ENCODE measurements at places on chromosomes 5 and 9. TPM values are rescaled to one million over a fixed set of nuclear protein-coding genes. Genes with fewer than 3 reads are reported as not detected.

GRCh38 chr5:64188776-64189175 lies 23.1 kb downstream of the RNF180 start:
- H3K4me1 ChIP-seq, result no peaks in the 10 kb centered on the region
- H3K4me3 ChIP-seq, result no peak overlapping the region
- no peak overlapping the region for H3K27ac ChIP-seq
- no peak for DNase-seq
- no peaks in the 10 kb centered on the region for H3K27me3 ChIP-seq
- H3K36me3 ChIP-seq, result no peaks in the 10 kb centered on the region

- no peak overlapping the region for H3K4me3 ChIP-seq
- peaks cover 20% of the 10 kb centered on the region for H3K4me1 ChIP-seq
- H3K27ac ChIP-seq, result no peak overlapping the region
These were observed 84.1 kb downstream of the AMBP start for GRCh38 chr9:113993838-113994540.

GRCh38 chr5:166595274-166595951 lies 1696.0 kb upstream of the WWC1 start:
- H3K4me3 ChIP-seq, result no peak overlapping the region
- no peaks in the 10 kb centered on the region for H3K36me3 ChIP-seq
- no peak overlapping the region for H3K27ac ChIP-seq
- H3K4me1 ChIP-seq, result no peaks in the 10 kb centered on the region
- no peaks in the 10 kb centered on the region for H3K27me3 ChIP-seq

DNA sequence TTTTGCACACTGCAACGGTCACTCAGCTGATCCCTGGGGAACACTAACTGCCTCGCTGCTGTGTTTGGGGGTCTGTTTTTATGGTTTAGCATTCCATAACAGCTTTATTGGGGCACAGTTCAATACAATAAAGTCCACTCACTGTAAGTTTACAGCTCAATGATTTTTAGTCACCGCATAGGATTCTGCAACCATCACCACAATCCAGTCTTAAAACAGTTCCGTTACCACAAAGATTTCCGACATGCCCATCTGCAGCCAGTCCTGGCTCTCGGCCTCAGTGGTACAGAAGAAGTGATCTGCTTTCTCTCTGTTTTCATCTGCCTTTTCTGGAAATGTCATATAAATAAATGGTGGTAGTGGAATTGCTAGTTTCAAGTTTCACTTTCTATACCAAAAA lies 23.6 kb downstream of the OR2V2 start:
- H3K4me3 ChIP-seq, result peak overlapping the region; percentile 5
- no peak for DNase-seq
- H3K27me3 ChIP-seq, result peaks cover 64% of the 10 kb centered on the region
- H3K27ac ChIP-seq, result peak overlapping the region; percentile 20
- H3K36me3 ChIP-seq, result peaks cover 11% of the 10 kb centered on the region
- H3K4me1 ChIP-seq, result peaks cover 75% of the 10 kb centered on the region

DNA sequence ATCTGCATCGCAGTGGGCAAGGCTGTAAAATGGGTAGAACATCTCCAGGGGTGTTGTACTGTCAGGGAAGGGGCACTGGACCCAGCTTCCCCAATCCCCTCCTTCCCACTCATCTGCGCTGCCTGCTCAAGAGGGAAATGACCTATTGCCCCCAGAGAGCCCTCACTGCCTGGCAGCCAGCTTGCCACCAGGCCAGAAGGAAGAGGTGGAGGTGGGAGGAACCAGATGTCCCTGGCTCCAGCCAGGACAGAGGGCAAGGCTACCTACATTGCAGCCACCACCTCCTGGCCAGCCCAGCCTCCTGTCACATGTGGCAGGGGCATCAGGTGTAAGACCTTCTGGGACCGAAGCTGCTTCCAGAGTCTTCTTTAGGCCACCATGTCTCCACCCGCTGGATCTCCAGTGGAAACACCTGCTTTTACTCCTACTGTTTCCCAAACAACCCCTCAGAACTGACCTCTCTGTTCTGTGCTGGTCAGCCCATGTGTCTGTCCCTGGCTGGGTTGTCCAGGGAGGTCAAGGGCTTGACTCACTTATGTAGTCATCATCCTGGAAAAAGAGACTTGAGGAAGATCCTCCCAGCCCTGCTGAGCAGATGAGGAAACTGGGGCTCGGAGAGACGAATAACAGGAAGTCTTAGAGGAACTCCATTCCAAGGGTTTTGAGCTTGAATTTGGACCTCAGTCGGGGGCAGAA lies 42.3 kb downstream of the JADE2 start:
- H3K36me3 ChIP-seq, result peaks cover 17% of the 10 kb centered on the region
- H3K27ac ChIP-seq, result peak overlapping the region; percentile 74
- no peaks in the 10 kb centered on the region for H3K27me3 ChIP-seq
- no peak overlapping the region for H3K4me3 ChIP-seq
- no peak for DNase-seq

DNA sequence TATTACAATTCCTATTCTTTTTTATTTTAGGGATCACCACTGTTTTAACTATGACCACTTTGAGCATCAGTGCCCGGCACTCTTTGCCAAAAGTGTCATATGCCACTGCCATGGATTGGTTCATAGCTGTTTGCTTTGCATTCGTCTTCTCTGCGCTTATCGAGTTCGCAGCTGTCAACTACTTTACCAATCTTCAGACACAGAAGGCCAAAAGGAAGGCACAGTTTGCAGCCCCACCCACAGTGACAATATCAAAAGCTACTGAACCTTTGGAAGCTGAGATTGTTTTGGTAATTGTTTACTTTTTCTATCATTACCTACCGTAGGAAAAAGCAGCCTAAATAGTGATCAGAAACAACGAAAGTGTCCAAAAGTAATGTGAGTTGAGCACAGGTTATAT lies 6.4 kb downstream of the GABRA6 start:
- H3K4me3 ChIP-seq, result no peak overlapping the region
- no peak overlapping the region for H3K27ac ChIP-seq
- H3K36me3 ChIP-seq, result no peaks in the 10 kb centered on the region
- no peaks in the 10 kb centered on the region for H3K27me3 ChIP-seq
- no peaks in the 10 kb centered on the region for H3K4me1 ChIP-seq

DNA sequence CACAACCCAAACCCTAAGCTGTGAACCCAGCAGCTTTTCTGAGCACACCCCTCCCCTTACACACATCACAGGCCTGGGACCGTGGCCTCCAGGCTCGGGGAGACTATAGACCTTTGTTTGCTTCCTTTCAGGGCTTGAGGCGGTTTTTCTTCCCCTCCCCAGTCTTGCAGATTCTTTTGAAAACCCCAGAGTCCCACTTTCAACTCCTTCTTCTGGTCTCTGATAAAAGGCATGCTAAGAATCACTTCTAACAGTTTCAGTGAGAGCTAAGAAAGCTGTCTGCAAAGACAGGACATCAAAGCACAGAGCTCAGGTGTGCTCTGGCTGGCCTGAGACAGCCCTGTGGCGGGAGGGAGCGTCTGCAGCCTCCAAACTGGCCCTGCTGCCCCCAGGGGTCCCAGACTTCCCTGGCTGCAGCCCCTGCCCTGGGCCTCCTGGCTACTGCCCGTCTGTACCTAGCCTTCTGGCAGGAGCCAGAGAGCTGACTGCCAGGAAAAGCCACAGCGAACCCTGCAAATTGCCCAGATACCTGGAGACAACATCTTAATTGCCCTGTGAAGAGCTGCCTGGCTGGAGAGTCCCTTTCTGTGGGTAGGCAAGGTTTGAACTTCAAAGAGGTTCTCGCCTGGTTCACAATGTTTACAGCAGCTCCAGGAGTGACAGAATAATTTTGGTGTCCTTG lies 138.9 kb downstream of the GADD45G start:
- H3K4me3 ChIP-seq, result peak overlapping the region; percentile 19
- H3K4me1 ChIP-seq, result peaks cover 64% of the 10 kb centered on the region
- no peaks in the 10 kb centered on the region for H3K27me3 ChIP-seq
- peak overlapping the region; percentile 84 for H3K27ac ChIP-seq

- no peak overlapping the region for H3K4me3 ChIP-seq
- H3K27ac ChIP-seq, result no peak overlapping the region
- H3K4me1 ChIP-seq, result peaks cover 2% of the 10 kb centered on the region
- no peak for DNase-seq
- H3K27me3 ChIP-seq, result no peaks in the 10 kb centered on the region
- no peaks in the 10 kb centered on the region for H3K36me3 ChIP-seq
These were observed 60.0 kb upstream of the CDH6 start for GRCh38 chr5:31133488-31133887.

DNA sequence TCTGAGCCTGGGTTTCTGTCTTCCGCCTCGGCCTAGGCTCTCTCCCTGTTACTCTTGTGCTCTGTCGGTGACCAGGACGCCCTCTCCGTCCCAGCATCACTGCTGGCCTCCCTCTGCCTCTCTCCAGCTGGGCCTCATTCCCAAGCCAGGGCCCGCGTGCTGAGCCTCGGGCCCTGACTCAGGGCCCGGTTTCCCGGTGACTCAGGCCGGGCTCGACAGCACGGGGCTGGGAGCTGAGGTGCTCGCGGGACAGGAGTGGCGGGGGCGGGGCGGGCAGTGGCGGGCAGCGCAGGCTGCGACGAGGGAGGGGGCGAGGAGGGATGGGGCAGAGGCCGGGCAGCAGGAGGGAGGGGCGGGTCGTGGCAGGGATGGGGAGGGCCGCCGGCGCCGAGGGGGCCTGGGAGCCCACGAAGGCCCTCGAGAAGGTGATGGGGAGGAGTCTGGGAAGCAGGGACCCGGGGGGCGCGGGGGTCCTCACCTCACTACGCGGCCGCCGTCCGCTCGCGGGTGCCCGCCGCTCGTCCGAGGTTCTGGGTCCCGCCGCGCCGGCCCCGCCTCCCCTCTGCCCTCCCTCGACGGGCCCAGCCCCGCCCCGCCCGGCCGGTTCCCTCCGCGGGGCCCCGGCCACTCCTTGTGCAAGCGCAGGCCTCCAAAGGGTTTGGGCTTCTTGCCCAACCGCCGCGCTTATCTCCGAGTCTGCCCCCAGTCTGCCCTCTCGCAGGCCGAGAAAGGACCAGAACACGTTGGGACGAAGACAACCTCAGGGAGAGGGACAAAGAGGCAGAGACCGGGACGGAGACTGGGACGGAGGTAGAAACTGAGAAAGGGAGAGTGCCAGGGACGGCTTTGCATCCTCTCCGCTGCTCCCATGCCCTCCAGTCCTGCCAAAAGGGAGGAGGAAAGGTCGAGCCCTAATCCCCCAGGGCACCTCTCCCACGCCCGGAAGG lies at the start of gene ARAP3:
TSS of gene ARAP3 (minus strand) at position 536 of the 947 bp plus-strand sequence. CDS start 1,744 bp downstream, outside the sequence.
- H3K4me1 ChIP-seq, result peaks cover 27% of the 10 kb centered on the region
- peak within 1 kb of the TSS; percentile 67 for H3K27ac ChIP-seq
- H3K36me3 ChIP-seq, result no peaks in the 10 kb centered on the region

DNA sequence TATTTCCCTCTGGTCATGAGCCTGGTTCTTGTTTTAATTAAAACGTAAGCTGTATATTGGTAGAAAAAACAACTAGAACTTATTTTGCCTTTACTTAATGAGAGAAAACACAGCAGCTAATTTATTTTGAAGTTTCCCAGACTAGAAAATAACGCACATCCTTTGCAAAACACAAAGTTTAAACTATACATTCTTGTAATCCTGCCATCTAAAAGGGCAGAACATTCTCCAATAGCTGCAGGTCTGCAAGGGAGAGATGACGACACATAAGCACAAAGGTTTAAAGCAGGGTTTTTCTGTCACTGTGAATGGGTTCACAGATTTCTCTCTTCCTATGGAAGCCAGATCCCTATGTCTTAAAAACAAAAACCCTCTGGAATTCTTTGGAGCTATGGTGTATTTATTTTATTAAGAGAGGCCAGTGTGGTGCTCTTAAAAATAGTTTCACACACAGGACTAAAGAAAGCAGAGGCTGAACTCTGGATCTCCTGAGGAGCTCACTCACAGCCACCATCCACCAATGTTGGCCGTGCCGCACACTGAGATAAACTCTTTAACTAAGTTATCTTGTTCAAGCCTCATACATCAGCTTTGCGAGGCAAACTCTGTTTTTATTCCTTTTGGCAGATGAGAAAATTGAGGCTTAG lies 82.4 kb downstream of the SNCAIP start:
- no peak overlapping the region for H3K27ac ChIP-seq
- no peak for DNase-seq
- H3K4me1 ChIP-seq, result no peaks in the 10 kb centered on the region
- H3K4me3 ChIP-seq, result no peak overlapping the region
- H3K36me3 ChIP-seq, result no peaks in the 10 kb centered on the region

DNA sequence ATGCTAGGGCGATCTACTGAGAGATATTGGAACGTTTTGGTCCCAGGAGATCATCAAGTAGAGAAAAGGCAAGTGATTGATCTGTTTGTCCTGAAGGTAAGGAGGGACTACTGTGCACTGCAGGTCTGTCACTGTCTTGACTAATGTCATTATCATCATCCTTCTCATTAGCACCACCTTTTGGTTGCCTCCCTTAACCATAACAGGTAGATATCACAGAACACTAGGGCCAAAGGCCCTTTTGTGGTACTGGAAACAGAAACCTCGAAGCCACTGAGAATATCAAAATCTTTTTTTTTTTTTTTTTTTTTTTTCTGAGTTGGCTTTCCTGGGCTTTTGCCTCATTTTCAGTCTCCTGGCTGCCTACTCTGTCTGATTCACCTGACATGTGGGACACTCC lies 134.0 kb downstream of the KCTD16 start:
- H3K36me3 ChIP-seq, result no peaks in the 10 kb centered on the region
- H3K4me1 ChIP-seq, result no peaks in the 10 kb centered on the region
- H3K4me3 ChIP-seq, result no peak overlapping the region
- H3K27me3 ChIP-seq, result peaks cover 4% of the 10 kb centered on the region
- no peak overlapping the region for H3K27ac ChIP-seq

GRCh38 chr9:136923881-136924280 lies 20.7 kb downstream of the FBXW5 start:
- DNase-seq, result no peak
- no peak overlapping the region for H3K4me3 ChIP-seq
- peaks cover 14% of the 10 kb centered on the region for H3K36me3 ChIP-seq
- H3K27me3 ChIP-seq, result no peaks in the 10 kb centered on the region

- H3K27ac ChIP-seq, result peak overlapping the region; percentile 93
- peaks cover 64% of the 10 kb centered on the region for H3K4me1 ChIP-seq
- H3K27me3 ChIP-seq, result peaks cover 27% of the 10 kb centered on the region
- peak; percentile 56 for DNase-seq
These were observed 2.0 kb downstream of the GLIS3 start for GRCh38 chr9:4297786-4298254.

- no peak for DNase-seq
- no peak overlapping the region for H3K4me3 ChIP-seq
- H3K4me1 ChIP-seq, result peaks cover 8% of the 10 kb centered on the region
- H3K27me3 ChIP-seq, result no peaks in the 10 kb centered on the region
These were observed 50.9 kb downstream of the SUSD1 start for GRCh38 chr9:112124156-112124555.

DNA sequence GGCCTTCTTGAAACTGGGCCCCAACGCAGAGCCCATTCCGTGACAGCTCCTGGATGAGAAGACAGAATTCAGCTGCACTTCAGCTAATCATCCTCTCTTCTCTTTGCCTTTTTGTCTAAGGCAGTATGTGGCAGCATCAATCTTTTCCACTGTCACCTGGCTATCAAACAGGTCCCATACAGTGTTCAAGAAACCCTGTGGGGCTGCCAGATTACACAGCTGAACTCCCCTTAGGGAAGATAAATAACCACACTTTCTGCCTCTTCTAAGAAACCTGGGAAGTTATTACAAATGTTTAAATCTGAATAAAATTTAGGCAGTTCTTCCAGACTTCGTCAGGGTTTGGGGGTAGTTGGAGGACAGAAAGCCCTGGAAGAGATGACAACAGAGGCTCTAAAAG lies 61.0 kb downstream of the SPEF2 start:
- H3K4me3 ChIP-seq, result no peak overlapping the region
- H3K4me1 ChIP-seq, result peaks cover 25% of the 10 kb centered on the region
- H3K27ac ChIP-seq, result no peak overlapping the region
- no peaks in the 10 kb centered on the region for H3K27me3 ChIP-seq
- H3K36me3 ChIP-seq, result peaks cover 6% of the 10 kb centered on the region
- DNase-seq, result no peak

Gene IL9
- not detected for total RNA-seq

Gene GLRA1
- not detected for total RNA-seq

Gene SIT1
- 67.7 TPM for total RNA-seq

Gene GPR151
- total RNA-seq, result not detected

Gene TRIP13
- 44.6 TPM for total RNA-seq
